ENCODE measurements at places on chromosomes 16 and 17. TPM values are rescaled to one million over a fixed set of nuclear protein-coding genes. Genes with fewer than 3 reads are reported as not detected.

The PRSS36 gene
- total RNA-seq: 0.85 TPM

The GCGR gene
- total RNA-seq: not detected

The CDRT15L2 gene
- total RNA-seq: not detected

The HSD17B2 gene
- total RNA-seq: 45.8 TPM

The EVI2B gene
- under 0.01 TPM for total RNA-seq

The ACAP1 gene
- 0.71 TPM for total RNA-seq

The TMEM98 gene
- total RNA-seq: 75.2 TPM

The CHST6 gene
- total RNA-seq: 1.0 TPM

The C16orf54 gene
- not detected for total RNA-seq

The CCL11 gene
- total RNA-seq: not detected

The PPP1R27 gene
- total RNA-seq: not detected

The ATP1B2 gene
- not detected for total RNA-seq

The EME1 gene
- 0.68 TPM for total RNA-seq

The DLG4 gene
- total RNA-seq: 9.3 TPM

The TEDC2 gene
- 1.0 TPM for total RNA-seq
